Right kidney (tissue), 9 donors: ENCODE measurements at places on chromosomes 3 and 15.

- DNase-seq, result no peak
Observed at GRCh38 chr3:44993471-44994205, 17.6 kb downstream of the EXOSC7 start.

DNA sequence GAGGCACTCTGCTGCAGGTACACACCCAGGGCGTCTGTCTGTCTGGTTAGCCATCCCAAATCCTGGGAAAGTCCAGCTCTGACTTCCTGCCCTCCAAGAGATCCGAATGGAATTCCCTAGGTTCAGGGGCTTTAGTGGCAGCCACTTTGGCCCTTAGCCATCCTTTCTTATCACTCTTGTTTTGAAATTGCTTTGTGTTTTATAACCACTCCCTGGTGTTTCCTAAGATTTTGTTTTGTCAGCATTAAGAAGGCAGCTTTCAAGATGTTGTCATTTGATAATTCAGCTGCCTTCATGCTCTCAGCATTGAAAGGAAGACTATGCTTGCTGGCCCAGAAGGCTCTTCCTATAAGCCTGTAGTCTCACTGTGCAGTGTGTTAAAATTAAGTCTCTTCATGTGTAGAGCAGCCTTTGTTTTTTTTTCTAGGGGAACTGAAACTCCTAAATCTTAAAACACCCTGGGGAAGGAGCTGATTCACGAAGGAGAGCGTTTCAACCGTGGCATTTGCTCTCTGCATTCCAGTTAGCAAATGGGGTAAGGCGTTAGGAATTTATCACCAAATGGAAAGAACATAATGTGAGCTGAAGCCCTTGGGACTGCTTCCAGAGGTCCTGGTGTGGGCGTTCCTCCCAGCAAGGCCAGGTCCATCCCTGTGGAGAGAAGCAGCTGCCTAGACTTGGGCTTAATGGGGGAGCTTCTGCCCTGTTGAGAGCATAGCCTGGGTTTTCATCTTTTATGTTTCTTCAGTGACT is 14.2 kb upstream of the CLEC3B start:
- peak; percentile 31 for DNase-seq

- DNase-seq, result no peak
Observed at GRCh38 chr3:106249159-106249558, 380.3 kb upstream of the CBLB start.

DNA sequence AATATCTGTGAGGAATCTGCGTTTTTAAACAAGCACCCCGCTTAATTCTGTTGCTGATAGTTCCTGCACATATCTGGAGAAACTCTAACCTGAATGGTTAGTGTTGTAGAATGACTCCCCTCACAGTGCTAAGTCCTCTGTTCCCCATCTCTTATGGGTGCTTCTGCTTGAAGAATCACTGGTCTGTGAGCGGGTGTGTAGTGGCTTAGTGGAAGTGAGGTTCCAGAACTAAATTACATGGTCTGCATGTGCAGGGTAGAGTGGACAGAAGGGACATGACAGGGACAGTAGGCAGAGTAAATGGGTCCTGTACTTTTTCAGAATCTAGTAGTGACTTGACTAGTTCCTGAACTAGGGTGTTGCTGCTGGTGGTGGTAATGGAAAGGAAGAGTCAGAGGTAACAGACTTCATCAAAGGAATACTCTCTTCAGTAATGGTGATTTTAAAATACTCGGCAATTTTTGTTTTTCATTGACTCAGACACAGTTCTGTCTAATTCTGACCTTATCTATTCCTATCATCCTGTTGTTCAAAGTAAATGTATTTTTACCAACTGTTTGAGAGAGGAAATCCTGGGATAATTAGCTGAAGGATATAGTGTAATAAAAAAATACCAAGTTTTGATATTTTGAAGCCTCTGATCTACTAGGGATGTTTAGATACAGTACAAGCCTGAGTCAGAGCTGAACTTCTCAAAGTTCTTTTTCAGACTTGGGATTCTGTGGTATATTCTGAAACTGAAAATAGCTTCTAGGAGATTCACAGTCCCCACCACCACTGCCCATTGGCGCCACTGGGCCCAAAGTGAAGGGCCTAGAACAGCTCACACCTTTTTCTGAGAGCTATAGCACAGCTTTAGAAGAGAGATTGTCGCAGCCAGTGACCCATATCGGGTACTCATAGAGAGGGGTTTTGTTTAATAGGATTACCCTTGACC is 55.5 kb downstream of the FNDC3B start:
- DNase-seq, result no peak

DNA sequence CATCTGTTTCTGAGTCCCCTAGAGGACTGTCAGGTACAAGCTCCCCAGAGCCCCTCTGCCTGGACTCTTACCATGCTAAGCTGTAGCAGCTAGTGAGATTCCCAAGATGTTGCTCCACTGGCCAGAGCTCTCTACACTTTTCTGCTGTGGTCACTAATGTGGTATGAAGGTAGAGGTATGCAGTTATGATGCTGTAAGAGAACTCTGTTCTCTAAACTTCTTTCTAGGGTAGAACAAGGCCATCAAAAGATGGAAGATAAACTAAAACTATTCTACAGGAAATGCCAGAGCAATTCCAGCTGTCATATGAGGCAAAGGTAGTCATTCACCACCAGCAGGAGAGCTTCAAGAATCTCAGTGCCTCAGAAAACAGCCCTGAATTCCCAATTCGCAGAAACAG is 517.4 kb upstream of the ARRDC4 start:
- DNase-seq, result no peak

GRCh38 chr3:78048698-78049097 is 1008.8 kb downstream of the ROBO2 start:
- DNase-seq, result no peak

GRCh38 chr3:183178833-183179549 is 16.5 kb upstream of the LAMP3 start:
- peak; percentile 86 for DNase-seq

DNA sequence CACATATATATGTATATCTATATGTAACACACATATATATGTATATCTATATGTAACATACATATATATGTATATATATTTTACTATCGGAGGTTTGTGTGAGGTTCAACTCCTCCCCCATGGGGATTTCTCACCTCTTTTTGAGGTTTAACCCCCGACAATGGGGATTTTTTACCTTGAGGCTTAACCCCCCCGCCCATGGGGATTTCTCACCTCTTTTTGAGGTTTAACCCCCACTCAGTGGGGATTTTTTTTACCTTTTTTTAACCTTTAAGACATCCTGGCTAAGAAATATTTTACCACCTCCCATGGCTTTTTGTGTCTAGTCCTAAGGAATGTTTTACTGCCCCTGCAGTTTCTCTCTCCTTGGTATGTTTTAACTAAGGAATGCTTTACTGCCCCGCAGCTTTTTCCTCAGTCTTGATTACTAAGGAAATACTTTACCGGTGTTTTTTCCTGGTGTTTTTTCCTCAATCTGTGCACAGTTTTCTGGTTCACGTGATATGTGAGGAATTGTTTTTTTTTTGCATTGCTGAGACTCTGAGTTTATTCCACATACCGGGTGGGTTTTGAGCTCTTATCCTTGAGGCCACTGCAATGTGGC is 185.2 kb downstream of the KLF13 start:
- no peak for DNase-seq

GRCh38 chr3:60652829-60653228 is 598.4 kb downstream of the FHIT start:
- DNase-seq, result no peak

GRCh38 chr15:25342629-25343028 is 96.2 kb downstream of the UBE3A start:
- no peak for DNase-seq

DNA sequence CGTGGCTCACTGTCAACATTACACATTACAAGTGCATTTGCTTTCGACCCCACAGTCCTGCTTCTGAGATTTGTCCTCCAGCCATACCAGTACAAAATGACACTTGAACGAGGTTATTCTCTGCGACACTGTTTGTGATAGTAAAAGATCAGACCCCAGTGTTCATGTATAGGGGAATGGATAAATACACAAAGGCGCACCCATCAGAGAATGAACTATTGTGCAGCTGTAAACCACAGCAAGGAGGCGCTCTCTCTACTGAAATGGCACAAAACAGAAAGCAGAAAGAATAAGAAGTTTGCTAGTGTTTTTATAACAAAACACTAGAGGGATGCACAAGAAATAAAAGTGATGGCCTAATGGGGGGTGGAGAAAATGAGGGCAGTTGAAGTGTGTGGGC is 4.9 kb upstream of the CHSY1 start:
- no peak for DNase-seq

DNA sequence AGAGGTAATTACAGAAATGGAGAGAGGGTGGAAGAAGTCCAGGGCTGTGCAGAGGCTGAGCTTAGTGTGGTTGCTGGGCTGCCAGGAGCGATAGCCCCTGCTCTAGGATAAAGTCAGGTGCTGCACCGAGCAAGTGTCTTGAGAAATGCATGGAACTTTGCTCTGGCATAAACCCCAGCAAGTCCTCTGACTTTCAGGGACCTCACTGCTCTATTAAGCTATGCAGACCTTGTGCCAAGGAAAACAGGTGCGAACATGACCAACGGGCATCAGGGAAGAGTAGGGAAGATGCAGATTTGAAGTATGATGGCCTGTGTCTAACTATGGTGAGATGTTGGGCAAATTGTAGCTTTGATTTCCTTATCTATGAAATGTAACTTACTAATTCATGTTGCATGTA is 416.8 kb downstream of the NR2F2 start:
- DNase-seq, result no peak

- DNase-seq, result no peak
Observed at GRCh38 chr15:72182673-72183072, 14.9 kb downstream of the GRAMD2A start.

GRCh38 chr3:45922950-45923590 is 20.2 kb upstream of the CXCR6 start:
- DNase-seq, result no peak

- DNase-seq, result no peak
Observed at GRCh38 chr3:150251187-150252062, 156.7 kb upstream of the TSC22D2 start.

DNA sequence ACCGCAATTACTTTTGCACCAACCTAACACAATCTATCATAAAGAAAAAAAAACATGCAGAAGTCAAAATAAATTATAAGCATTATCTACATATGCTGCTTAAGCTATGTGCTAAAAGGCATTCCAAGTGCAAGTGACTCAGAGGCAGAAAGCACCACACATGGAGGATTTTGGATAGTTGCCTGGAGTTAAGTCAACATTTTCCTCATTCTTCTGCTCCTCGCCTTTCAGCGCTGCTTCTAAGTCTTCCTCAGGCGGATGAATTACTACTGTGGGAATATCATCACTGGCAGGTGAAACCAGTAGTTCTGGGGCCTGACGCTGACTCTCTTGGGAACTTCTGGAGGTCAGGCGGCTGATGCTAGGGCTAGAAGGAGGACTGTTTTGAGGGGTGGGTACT is 53.1 kb downstream of the SLC4A7 start:
- no peak for DNase-seq

DNA sequence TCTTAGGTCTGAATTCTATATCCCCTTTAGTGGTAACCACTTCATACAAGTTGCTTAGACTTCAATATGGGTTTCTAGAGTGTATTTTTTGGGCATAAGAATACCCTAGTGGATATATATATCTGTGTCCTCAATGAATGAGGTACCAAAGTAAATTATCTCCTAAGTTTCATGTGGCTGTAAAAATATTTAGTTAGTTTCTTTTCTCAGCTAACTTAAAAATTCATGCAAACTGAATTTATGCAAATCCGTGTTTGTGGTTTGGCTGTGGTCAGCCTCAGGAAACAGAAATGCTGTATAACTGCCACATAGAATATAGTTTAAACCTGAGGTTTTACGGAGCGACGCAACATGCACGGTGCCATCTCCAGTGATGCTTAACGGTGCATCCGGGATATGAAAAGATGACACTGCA is 80.3 kb downstream of the PEX5L start:
- no peak for DNase-seq

DNA sequence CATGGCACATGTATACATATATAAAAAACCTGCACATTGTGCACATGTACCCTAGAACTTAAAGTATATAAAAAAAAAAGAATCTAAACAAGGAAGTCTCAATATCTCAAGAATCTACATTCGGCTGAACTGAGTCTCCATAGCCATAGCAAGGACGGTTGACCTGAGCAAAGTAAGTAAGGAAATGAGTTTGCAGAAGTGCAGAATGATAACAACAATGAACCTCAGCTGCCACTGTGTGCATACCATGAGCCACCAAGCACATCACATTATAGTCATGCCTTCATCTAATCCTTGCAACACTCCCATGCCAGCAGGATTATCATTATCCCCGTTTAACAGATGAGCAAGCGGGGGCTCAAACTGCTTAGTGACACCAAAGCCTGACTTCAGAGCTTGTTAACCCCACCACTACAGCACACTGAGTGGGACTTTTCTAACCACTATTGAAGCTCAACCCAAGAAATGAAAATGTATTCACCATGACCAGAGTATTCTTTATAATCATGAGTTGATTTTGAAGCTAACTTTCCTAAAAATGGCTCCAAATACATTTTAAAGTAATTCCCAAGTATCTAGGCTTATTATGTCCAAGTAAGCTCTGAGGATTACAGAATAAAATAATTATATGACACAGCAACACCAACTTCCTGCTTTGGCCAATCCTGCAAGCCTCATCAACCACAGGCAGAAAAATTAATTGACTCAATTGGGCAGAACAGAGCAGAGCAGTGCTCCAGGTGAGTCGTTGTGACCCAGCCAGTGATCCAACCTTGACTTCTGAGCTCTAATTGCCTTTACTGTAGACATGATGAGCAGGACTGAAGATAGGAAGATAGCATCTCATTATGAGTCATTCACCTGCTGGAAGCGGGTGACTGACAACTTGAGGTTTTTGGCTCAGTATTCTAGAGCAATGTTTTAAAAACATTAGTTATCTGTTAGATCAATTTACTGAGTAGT is 47.3 kb upstream of the IL12A start:
- DNase-seq, result no peak

GRCh38 chr3:33152363-33153360 is 38.8 kb downstream of the CRTAP start:
- no peak for DNase-seq

- no peak for DNase-seq
Observed at GRCh38 chr15:46555547-46555946, 920.7 kb downstream of the SQOR start.

DNA sequence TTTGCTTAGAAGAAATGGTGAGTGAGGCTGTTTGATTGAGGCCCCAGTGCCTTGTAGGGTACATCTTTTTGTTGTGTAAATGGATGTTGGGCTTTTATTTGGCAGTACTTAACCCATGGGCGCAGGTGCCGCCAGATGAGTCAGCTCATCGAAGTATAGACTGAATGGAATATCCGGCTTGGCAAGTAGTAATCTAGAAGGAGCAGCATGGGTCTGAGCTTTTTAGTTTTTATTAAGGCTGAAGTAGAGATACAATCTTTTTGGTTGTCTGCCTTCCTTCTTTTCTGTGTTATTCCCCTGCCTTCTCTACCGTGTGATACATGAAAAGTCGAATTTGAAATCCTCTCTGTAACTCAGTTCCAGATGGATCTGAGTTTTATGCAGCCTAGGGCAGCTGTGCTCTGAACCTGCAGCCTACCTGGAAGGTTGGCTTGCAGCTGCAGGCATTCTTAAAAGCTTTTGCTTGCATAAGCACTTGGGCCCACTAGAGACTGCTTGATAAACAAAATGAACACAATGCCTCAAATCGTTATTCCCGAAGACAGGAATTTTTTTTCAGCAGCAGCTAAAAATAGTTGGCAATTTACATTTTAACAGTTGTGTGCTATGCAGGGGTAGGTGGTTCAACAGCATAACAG is 177.5 kb upstream of the CGNL1 start:
- DNase-seq, result no peak
